ENCODE measurements at places on chromosomes 2 and 18.

DNA sequence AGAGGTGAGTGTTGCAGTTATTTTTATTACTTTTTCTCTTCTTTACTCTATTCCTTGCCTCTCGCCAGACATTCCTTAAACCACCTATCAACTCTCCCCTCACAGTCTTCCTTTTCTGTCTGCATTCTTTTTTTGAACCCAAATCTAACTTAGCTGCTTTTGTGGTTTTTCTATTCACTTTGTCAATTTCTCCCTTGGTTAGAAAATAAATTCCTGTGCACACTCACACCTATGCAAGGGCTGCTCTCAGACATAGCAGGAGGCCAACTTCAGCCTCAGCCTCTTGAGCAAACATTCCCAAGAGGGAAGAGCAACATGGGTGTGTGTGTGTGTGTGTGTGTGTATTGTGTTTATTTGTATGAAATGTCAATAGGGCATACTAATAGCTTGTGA lies 808.6 kb downstream of the RNF144A start:
- DNase-seq = peak; percentile 18

DNA sequence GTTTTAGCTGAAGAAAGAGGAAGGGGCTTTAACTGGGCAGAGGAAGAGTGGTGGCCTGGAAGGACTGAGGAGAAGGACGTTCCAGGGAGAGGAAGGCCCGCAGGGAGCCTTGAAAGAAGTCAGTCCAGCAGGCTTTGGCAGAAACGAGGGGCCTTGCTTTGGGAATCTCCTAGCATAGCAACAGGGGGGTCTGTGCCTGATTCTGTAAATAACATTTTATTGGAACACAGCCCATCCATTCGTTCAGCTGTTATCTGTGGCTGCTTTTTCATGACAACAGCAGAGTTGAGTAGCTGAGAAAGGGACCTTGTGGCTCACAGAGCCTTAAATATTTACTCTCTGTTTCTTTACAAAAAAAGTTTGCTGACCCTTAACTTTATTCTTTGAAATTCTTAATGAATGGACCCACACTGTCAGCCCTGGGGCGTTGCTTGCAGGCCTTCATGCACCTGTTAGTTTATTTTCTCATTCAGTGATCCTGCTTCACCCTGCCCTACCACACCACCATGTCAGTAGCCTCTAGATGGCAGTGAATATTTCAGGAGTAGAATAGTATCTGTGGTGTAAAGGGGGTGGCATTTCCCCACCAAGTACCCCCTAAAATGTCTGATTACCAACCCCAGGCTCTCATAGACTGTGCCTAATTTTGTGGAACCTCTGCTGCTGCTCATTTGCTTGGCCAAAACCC lies 61.0 kb downstream of the MGAT5 start:
- no peak for DNase-seq

- DNase-seq = no peak
Measured at GRCh38 chr18:63236921-63237846, 82.4 kb downstream of the BCL2 start.

DNA sequence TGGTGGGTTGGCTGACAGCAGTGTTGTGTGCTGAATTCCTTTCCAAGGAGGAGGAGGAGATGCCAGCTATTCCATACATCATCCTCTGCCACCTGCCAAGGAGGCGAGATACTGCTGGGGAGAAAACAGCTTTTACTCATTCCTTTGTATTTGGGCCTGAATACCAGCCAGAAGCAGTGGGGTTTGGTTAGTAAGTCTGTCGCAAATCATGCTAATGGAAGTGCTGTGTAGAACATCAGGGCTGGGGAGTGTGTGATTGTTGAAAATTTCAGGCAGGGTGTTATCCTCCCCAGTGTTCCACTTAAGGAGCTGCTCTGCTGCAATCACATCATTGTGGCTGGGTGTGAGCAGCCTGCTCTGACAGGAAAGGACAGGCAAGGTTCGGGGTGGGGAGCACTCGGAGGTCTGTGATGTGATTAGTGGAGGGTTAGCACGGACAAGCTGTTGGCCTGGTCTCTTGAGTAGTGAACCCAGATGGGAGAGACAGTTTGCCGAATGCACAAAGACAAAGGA lies 128.2 kb upstream of the DLX2 start:
- DNase-seq = no peak

DNA sequence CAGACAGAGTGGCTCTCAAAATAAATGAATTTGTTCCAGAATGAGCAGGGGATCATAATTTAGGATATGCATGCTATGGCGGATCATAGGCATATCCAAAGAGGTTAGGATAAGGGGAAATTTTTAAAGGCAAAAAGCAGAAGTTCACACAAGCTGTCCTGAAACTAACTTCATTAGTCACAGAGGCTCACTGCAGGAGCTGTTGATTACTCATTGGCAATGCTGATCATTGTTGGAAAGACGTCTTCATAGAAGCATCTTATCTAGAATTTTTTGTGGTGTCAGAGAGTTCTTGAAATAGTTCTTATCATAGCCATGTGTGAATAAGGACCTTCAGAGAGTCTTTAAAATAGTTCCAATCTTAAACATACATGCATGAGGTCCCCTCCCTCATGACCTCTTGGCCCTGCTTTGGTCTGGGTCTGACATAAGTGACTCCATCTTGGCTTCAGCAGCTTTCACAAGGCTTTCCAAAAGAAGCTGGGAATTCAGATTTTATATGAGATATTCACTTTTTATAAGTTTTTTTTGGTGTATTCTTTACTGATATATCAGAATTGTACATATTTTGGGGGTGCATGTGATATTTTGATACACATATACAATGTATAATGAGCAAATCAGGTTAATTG lies 7.5 kb upstream of the CCDC195 start:
- DNase-seq = no peak

GRCh38 chr18:28112056-28112470 lies 64.9 kb downstream of the CDH2 start:
- no peak for DNase-seq

DNA sequence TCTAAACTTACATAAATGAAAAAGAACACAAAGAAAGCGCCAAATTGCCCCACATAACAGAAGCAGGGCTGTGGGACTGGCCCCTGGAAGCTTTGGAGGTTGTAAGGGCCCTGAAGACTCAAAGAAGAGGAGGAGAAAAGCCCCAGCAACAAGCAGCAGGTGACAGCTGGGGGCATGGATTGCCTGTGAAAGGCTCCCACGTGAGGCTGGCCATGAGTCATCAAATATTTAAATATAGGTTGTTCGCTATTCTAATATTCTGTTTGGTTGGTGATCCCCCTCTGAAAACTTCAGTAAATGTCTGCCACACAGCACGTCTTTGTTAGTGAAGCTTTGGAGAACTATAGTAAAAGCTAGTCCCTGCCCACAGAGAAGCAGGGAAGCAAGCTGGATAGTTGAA lies 132.4 kb downstream of the MREG start:
- no peak for DNase-seq

DNA sequence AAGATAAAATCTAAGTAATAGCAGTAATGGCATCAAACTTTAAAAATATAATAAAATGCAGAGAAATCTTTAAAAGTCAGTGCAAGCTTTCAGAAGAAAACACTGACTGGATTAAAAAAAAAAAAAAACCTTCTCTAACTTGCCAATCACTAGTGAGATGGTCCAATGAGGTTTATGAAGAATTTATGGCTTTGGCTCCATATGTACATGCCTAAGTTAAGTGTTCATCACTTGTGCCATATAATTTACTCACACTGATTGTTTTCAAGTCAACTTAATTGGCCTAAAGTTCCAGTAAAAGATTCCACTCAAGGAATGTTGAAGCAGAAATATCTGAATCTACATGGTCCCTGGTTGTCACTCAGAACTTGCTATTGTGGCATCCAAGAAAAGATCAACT lies 40.7 kb upstream of the RAB27B start:
- DNase-seq = no peak

GRCh38 chr18:35158728-35159450 lies 81.9 kb upstream of the ZNF397 start:
- DNase-seq = peak; percentile 21

DNA sequence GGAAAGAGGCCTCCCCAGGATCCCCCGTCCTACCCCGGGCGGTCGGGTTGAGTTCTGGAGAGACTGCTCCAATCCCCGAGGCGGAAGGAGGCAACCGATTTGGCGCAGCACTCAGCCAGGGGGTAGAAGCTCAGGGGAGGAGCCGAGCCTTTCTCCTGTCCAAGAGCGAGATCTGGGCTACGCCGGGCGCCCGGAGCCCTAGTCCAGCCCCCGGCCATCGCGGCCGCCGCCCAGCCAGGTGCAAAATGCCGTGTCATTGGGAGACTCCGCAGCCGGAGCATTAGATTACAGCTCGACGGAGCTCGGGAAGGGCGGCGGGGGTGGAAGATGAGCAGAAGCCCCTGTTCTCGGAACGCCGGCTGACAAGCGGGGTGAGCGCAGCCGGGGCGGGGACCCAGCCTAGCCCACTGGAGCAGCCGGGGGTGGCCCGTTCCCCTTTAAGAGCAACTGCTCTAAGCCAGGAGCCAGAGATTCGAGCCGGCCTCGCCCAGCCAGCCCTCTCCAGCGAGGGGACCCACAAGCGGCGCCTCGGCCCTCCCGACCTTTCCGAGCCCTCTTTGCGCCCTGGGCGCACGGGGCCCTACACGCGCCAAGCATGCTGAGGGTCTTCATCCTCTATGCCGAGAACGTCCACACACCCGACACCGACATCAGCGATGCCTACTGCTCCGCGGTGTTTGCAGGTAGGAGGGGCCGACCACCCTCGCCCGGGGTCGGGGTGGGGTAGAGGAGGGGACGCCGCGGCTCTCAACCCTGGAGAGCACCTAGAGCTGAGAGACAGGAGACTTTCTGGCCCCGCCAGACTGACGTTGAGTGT lies at the start of gene DYSF:
DYSF (plus strand) TSS at position 158 of the 817 bp plus-strand sequence.
- DNase-seq = no peak

GRCh38 chr2:85137156-85137555 lies 4.0 kb downstream of the TCF7L1 start:
- no peak for DNase-seq

DNA sequence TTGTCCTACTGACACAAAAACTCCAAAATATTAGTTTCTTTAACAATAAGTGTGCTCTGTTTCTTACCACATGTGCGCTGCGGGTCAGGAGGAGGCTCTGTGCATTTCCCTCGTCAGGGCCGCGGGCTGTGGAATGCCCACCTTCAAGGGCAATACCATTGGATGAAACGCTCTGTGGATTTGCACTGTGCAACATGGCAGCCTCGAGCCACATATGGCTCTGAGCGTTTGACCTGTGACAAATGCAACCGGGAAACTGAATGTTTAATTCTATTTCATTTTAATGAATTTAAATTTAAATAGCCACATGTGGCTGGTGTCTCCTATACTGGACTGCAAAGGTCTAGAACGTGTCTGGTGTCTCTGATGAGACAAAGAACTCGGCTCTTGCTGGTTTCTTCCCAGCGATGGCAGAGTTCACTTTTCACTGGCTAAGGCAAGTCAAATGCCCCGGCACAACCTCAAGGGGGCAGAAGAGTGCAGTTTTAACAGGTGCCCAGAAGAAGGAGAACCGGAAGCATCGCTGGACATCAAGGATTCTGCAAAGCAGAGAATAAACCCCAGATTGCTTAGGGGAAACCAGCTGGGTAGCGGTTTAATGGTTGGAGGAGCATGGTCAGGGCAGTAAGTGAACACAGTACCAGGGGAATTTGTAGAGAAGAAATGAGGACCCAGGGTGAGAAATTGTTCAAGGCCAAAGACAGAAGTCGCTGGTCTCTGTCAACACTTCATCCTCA lies 37.0 kb upstream of the TMEM18 start:
- DNase-seq = no peak

- DNase-seq = no peak
Measured at GRCh38 chr2:74957886-74958273, 563 bp upstream of the POLE4 start.

Data from CD4-positive, alpha-beta T cell treated with Interleukin-4 for 4 hours (primary cell).